Cardiac muscle cell (in vitro differentiated cells and primary cell): ENCODE measurements at places on chromosomes 12 and 14.

GRCh38 chr14:90299408-90299807 is 32.3 kb downstream of the NRDE2 start:
- no peak for DNase-seq

GRCh38 chr12:117685110-117685926 is 283.5 kb downstream of the KSR2 start:
- peak; percentile 39 for DNase-seq

GRCh38 chr12:103387385-103387784 is 108.4 kb downstream of the C12orf42 start:
- no peak for DNase-seq

- DNase-seq: no peak
Measured at GRCh38 chr14:51844081-51844881, 16.1 kb upstream of the GNG2 start.

DNA sequence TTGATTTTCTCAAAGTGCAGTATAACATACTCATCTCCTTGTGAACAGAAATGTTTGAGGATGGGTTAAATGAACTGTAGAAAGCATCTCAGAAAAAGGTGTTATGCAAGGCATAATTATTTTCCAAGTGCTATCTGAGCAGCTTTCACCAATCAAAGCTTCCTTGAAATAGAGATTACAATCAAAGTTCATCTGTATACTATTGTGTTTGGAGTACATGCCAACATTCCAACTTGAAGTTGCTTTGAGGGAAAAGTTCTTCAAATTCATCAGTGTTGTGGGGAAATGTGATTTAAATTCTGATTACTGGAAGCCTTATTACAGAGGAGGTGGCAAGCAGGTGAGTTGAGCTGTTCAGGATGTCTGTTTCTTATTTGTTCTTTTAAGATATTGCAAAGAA is 68.2 kb downstream of the TMTC2 start:
- DNase-seq: no peak

GRCh38 chr12:46382408-46382963 is 9.9 kb upstream of the SLC38A2 start:
- DNase-seq: no peak

DNA sequence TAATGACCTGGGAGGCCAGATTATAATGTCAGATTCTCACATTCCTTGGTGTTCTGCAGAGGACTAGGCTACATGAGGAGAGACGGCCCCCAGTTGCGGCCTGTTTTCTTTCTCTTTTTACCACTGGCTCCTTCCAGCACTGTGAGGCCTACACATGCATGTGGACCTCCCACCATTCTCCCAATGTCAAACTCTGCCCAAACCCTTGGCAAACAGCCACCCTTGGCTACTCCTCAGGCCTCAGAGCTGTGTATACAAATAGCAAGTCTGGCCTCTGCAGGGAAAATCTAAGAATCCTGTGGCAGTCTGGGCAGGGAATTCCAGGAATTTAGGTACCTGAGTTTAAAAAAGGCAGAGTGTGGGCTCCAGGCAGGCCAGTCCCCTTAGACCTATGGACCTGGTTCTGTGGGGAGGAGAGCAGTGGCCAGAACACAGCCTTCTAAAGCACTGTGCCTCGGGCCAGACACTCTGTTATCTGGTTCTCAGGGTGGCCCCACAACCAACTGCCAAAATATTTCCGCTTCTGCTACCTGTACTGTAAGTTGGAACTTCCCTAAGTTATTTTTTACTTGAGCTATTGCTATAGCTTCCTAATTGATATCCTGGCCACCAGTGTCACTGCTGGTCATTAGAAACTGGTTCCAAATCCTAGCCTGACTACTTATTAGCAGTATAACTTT is 19.9 kb upstream of the NEDD1 start:
- DNase-seq: peak; percentile 31
